Activated CD4-positive, alpha-beta T cell treated with anti-CD3 and anti-CD28 coated beads, Interleukin-2, amount 10 ng/mL, durations not matched to agents 24 days and 14 days (primary cell): ENCODE measurements at places on chromosomes 7 and 10. TPM values are rescaled to one million over a fixed set of nuclear protein-coding genes. Genes with fewer than 3 reads are reported as not detected.
A peak's percentile ranks its signal among the peaks of the same experiment; 100 is the strongest.

DNA sequence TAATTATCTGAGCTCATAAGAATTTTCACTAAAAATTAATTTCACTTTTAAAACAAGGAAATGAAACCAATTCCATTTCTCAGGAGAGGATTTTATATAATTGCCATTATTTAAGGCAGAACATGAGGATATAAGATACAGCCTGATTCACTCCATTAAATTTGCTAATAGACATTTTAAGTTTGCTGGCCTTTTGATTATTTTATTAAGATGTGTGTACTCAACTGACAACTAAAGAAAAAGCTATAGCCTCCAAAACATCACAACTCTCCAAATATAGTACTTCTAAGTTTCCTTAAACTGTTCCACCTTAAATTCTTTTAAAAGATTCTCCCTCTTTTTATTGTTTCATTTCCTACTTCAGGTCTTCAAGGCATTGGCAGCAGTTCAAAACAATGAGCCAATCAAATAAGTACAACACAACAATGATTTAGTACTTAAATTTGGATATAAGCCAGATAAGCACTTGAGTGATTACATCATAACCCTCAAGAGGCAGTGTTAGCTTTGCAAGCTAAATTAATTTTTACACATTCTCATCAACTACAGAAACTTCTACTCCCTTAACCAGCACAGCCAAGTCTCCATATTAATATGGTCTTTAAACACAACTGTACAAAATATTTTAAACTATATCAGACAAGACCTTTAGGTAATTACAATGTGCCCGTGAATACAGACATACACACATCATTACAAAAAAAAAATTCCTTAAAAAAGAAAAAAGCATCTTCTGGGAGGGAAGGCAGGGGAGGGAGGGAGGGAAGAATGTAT lies 121.8 kb downstream of the KMT2C start:
- DNase-seq = no peak
- H3K36me3 ChIP-seq = peaks cover 33% of the 10 kb centered on the region
- no peaks in the 10 kb centered on the region for H3K27me3 ChIP-seq
- H3K4me3 ChIP-seq = no peak overlapping the region
- H3K27ac ChIP-seq = no peak overlapping the region

DNA sequence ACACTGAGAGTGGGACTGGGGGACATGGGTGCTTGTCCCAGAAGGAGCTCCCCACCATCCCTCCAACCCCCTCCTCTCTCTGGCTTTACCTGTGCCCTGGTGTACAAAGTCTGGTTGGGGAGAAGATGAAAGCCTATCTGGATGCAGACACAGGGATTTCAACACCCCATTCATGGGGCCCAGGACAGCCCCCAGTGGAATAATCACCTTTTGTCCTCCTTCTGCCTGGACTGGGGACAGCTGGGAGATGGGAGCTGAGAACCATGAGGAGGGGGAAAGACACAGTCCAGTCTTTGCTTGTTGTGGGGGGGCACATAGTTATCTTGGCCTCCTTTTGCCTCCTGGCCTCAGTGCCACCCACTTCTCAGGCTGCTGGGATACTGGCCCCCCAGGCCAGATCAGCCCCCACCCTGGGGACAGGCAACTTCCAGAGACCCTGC lies 1.4 kb downstream of the SSC4D start:
- no peaks in the 10 kb centered on the region for H3K27me3 ChIP-seq
- H3K27ac ChIP-seq = peak overlapping the region; percentile 26
- H3K4me3 ChIP-seq = no peak overlapping the region
- DNase-seq = no peak

DNA sequence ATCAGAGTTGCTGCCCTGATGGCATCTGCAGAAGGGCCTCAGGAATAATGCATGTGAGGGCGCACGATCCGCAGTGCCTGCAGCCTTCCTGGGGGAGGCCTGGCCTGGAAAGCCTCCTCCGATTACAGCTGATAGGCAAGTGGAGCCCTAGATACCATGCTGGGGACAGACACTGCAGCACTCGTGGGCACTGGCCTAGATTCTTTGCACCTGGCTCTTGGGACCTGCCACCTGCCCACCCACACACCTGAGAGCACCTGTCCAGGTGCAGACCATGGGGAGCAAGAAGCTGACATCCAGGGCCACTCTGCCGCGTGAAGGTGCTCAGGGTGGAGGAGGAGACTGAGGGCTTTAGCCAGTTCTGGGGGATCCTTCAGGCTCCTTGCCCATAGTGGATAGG lies 14.8 kb downstream of the YKT6 start:
- H3K27me3 ChIP-seq = no peaks in the 10 kb centered on the region
- peaks cover 15% of the 10 kb centered on the region for H3K36me3 ChIP-seq
- H3K4me3 ChIP-seq = no peak overlapping the region
- DNase-seq = no peak
- no peak overlapping the region for H3K27ac ChIP-seq

- H3K4me1 ChIP-seq = no peaks in the 10 kb centered on the region
- no peak for DNase-seq
- no peak overlapping the region for H3K4me3 ChIP-seq
- H3K36me3 ChIP-seq = no peaks in the 10 kb centered on the region
- peaks cover 4% of the 10 kb centered on the region for H3K27me3 ChIP-seq
These were observed 230.3 kb upstream of the PFKP start for GRCh38 chr10:2836921-2837662.

DNA sequence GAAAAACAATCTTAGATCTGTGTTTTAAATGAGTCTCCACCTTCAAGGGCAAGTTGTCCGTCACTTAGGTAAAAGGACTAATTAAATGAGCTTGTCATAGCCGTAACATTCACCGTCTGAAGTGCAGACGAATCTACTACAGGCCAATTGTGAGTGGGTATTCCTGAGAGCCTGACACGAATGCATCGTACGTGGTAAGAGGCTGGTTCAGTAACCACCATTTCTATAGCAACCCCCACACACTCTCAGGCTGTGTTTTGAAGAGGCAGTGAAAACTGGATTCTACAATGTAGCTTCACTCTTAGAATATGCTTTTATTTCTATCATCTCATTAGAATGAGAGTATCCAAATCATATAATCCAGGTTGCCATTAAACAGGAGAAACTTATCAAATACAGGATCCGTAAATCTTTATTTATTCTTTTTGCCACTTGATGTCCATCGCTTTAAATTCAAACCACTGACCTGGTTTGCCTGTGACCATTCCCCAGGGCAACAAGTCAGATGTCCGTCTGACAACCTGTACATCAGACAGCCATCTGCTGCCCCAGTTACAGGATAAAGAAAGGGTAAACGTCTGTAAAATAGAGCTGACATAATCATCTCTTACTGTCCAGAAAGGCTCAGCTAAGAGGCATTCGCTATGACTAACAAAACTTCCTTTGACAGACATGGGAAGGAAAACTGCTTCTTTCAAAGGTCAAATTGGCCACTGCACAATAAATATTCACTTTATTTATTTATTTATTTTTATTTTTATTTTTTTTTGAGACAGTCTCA lies 70.3 kb upstream of the NMT2 start:
- H3K4me3 ChIP-seq = no peak overlapping the region
- DNase-seq = no peak
- peaks cover 2% of the 10 kb centered on the region for H3K4me1 ChIP-seq
- no peaks in the 10 kb centered on the region for H3K36me3 ChIP-seq
- no peak overlapping the region for H3K27ac ChIP-seq

DNA sequence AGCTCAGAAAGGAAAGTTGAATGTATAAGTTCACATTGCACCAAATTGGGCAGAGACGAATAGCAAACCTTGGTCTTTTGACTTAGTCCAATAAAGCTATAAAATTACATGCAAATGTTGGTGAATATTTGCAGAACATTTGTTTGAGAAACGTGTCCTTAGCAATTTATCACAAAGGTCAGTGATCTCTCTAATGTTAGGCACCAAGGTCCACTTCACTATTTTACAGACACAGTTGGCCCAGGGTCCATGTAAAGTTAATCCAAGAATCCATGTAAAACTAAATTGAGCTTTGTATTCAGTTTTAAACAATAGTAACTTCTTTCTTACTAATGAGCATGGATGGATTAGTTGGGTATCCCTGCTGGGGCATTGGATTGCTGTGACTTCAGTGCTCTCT lies 617.7 kb downstream of the NRG3 start:
- H3K27me3 ChIP-seq = no peaks in the 10 kb centered on the region
- H3K27ac ChIP-seq = no peak overlapping the region
- no peak for DNase-seq
- H3K36me3 ChIP-seq = no peaks in the 10 kb centered on the region
- H3K4me1 ChIP-seq = no peaks in the 10 kb centered on the region
- H3K4me3 ChIP-seq = no peak overlapping the region

DNA sequence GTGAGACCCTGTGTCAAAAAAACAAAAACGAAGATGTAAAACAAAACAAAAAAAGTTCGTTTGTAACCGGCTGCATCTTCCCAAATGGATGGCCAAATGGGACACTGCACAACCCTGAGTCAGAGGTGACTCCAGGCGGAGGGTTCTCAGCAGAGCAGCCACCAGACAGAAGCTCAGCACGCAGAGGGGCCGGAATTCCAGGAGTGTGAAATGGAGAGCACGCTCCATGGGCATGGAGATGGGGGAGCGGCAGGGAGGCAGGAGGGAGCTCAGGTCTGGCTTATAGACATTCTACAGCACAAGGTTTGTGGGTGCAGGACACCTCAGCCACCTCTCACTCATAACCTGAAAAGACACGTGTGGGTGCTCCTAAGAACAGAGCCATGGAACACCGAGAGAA lies 227.0 kb downstream of the MAD1L1 start:
- H3K27ac ChIP-seq = no peak overlapping the region
- H3K36me3 ChIP-seq = no peaks in the 10 kb centered on the region
- peaks cover 2% of the 10 kb centered on the region for H3K4me1 ChIP-seq
- no peaks in the 10 kb centered on the region for H3K27me3 ChIP-seq

DNA sequence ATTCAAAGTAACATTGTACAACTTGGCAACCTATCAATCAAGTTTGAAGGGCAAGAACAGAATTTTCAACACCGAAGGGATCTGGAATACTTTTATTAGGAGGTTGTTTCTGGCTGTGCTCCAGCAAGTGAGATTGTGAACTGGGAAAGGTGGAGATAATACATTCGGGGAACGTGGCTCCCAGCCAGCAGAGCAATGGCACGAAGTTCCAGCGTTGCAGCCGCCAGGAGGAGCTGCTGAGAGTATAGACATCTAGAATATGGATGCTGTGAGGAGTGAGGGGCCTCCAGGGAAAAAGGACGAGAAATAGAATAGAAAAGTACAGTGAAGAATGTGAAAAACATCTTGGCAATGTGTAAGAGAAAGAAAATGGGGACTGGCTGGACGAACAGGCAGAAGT lies 69.5 kb downstream of the TCERG1L start:
- H3K4me1 ChIP-seq = no peaks in the 10 kb centered on the region

DNA sequence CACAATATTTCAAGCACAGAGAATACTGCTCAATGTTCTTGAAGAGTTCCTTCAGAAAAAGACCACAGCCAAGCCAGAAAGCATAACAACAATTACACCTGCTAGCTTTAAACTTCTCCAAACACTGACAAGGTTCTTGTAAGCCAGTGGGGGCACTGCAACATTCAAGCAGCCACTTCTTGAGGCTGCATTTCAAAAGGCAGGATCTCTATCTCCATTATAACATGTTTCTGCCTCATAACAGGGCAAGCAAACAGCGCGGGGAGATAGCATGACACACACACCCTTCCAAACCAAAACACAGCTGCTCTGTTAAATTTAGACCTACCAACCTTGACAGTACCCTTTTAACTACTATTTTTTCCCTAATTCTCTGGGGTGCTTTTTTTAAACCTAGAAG lies 30.8 kb downstream of the CHCHD3 start:
- H3K27me3 ChIP-seq = no peaks in the 10 kb centered on the region
- peaks cover 4% of the 10 kb centered on the region for H3K4me1 ChIP-seq
- H3K27ac ChIP-seq = no peak overlapping the region
- no peak for DNase-seq
- H3K4me3 ChIP-seq = no peak overlapping the region

DNA sequence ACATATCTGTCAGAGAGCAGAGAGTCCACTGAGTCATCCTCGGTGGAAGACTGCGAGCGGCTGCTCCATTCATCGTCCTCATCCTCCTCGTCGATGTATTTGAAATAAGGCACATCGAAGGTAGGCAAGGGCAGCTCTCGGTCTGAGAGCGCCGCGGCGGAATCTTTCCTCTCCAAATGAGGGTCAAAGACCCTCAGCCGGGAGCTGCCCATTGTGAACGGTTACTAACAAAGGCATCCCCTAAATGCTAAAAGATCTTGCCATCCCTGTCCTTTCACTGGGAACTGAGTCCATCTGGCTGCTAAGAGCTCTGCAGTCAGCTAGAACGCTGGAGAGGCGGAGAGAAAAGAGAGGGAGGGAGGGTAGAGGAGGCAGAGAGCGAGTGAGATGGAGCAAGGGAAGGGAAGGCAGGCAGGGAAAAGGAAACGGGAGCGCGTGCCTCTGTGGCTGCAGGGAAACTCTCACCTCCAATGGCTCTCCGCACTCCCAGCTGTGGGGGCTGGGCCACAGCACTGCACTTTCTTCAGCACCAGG lies 163.4 kb downstream of the RAPGEF5 start:
- H3K27me3 ChIP-seq = peaks cover 10% of the 10 kb centered on the region
- no peak for DNase-seq
- no peak overlapping the region for H3K27ac ChIP-seq
- no peaks in the 10 kb centered on the region for H3K36me3 ChIP-seq

GRCh38 chr10:65231148-65231547 lies 1694.7 kb upstream of the LRRTM3 start:
- no peak overlapping the region for H3K27ac ChIP-seq
- no peaks in the 10 kb centered on the region for H3K4me1 ChIP-seq
- no peak for DNase-seq
- H3K27me3 ChIP-seq = no peaks in the 10 kb centered on the region

- no peak overlapping the region for H3K27ac ChIP-seq
- DNase-seq = no peak
- H3K27me3 ChIP-seq = no peaks in the 10 kb centered on the region
- no peaks in the 10 kb centered on the region for H3K36me3 ChIP-seq
- no peak overlapping the region for H3K4me3 ChIP-seq
These were observed 22.4 kb downstream of the ADCYAP1R1 start for GRCh38 chr7:31074403-31075085.

DNA sequence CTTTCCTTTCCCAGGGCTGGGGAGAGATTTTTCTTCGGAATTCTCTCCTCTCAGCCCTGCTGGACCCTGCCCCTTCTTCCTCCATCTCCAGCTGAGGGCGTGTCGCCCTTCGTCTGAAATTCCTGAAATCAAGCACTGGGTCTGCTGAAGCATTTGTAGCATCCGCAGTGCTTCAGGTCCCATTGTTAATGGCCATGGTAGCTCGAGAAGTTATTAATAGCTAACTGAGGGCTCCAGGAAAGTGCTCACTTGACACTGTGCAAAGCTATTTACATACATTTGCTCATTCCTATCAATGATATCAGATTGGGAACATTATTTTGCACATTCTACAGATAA lies 515 bp downstream of the FAM149B1 start:
- peaks cover 9% of the 10 kb centered on the region for H3K36me3 ChIP-seq
- H3K4me1 ChIP-seq = peaks cover 32% of the 10 kb centered on the region
- peak overlapping the region; percentile 91 for H3K27ac ChIP-seq
- no peak for DNase-seq

The ENTPD1 gene
- 13.0 and 17.0 TPM in 2 replicates for total RNA-seq

The PDZD7 gene
- total RNA-seq = 0.38 and 0.93 TPM in 2 replicates

The OPALIN gene
- total RNA-seq = not detected in 2 replicates

The GDF2 gene
- total RNA-seq = not detected in 2 replicates

The PLCE1 gene
- not detected in 2 replicates for total RNA-seq

The EN2 gene
- not detected in 2 replicates for total RNA-seq

The OR6B1 gene
- not detected in 2 replicates for total RNA-seq
